ENCODE measurements at places on chromosomes 2 and 18.
A peak's percentile ranks its signal among the peaks of the same experiment; 100 is the strongest.

GRCh38 chr2:155830351-155830750 is 502.2 kb downstream of the NR4A2 start:
- no peak for DNase-seq

- DNase-seq, result no peak
Measured at GRCh38 chr2:182619276-182619675, 96.8 kb upstream of the DNAJC10 start.

GRCh38 chr2:203997980-203998809 is 61.6 kb downstream of the ICOS start:
- no peak for DNase-seq

DNA sequence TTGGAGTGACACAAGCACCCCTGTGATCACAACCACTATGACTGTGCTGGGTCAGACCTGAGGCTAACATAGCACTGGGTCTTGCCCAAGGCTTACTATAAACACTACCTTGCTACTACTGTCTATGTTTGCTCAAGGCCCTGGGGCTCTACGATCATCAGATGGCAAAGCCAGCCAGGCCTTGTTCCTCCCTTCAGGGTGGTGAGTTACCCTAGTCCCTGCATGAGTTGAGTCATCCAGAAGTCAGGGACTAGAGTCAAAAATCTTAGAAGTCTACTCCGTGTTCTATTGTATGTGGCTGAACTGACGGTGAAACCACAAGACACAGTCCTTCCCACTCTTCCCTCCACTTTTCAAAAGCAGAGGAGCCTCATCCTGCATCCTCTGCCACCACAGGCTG is 551.2 kb upstream of the FSIP2 start:
- no peak for DNase-seq

DNA sequence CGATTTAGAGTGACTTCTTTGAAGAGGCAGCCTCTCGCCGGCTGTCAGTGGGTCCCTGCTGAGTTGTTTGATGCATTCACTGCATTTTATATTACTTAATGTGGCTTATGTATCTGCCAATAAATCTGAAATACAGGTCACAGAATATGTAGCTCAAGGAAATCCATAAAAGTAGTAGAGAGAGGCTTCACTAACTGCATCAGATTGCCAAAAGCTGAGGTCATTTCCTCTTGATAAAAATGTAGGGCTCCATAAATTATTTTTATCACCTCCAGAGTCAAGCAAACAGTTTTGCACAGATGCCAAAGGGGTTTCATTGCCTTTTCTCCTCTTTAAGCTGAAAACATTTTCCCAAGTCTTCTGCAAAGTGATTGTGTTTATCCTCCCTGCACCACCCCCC is 36.5 kb upstream of the CCDC93 start:
- no peak for DNase-seq

GRCh38 chr2:83757329-83757728 is 701.8 kb downstream of the SUCLG1 start:
- no peak for DNase-seq

GRCh38 chr2:65802298-65802942 is 370.0 kb upstream of the SPRED2 start:
- DNase-seq, result no peak

- DNase-seq, result no peak
Measured at GRCh38 chr2:63364866-63365265, 223.4 kb downstream of the WDPCP start.

DNA sequence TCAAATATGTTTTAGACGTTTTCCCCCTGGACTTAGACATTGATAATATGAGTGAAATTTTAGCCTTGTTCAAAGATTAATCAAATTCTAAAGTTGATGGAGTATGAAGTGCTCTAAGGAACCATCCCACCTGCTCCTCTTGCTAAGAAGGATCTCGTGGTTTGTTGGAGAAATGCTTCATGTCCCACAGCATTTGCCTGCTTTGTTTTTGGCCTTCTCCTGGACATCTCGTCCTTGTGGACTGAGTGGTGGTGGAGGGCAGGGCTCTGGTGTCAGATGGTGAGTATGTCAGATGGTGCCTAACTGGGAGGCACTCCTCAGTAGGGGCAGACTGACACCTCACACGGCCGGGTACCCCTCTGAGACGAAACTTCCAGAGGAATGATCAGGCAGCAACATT is 39.7 kb upstream of the KCNE4 start:
- DNase-seq, result no peak

DNA sequence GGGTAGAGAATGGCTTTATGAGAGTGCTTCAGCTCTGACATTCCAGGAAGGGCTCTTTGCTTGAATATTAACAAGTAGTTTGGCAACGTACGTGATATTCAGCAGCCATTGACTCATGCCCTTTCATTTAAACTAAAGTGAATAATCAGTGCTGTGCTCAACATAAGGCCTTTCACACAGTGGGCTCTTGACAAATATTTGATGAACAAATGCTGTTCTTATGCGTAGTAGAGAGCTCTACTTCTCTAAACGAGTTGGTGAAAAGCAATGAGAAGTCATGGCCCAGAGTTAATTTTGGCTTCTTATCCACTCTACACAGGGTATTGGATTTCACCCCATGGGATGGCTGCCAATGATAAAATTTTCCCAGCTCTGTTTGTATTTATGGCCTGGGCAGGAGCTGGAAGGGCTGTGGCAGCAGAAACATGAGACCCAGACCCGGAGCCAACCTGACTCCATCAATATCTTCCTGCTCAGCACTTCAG is 338.9 kb downstream of the CCDC85A start:
- peak; percentile 16 for DNase-seq

DNA sequence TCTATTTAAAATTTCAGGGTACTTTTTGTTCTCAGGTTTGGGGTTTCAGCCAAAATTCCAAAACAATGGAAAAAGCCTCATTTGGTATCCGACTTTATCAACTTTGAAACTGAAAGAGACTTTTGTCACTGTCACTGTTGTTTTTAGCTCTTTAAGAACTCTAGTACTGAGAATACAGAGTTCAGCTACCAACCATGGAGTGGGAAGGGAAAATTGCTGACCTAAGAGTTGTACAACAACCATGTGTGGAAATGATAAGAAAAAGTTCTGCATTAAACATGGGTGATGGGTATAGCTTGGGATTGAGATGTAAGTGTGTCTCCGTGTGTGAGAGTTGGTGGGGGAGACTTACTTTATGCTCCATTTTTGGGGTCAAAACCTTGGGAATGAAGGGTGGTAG is 206.6 kb upstream of the LRATD1 start:
- no peak for DNase-seq

- no peak for DNase-seq
Measured at GRCh38 chr2:65548064-65548463, 115.7 kb upstream of the SPRED2 start.

DNA sequence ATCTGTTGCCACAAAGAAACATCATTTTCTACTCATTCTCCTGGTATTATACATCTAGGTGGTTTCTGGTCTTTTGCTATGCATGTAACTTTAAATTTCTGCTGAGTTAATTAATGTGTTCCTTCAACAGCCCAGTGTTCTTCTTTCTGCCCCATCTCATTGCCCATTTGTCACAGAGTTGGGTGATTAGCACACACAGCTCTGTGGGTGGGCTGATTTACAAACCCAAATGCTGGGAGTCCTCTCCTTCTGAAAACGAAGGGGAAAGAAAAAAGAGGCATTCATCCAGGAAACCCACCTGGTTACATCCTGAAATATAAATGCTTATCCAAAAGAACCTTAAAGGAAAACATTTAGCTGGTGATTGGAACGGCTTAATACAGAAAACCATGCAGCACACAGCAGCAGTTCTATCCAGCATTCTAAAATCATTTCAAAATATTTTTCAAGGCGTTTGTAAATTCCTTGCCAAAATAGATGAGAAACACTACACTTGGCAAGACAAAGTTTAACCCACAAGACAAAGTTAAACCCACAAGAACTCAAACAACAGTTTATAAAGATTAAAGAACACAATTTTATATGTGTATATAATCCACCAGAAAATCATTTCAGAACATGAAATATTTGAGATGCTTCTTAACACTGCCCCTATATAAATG is 177.9 kb downstream of the ANTXR1 start:
- no peak for DNase-seq

- DNase-seq, result no peak
Measured at GRCh38 chr2:219784178-219784577, 156.7 kb downstream of the SLC4A3 start.

DNA sequence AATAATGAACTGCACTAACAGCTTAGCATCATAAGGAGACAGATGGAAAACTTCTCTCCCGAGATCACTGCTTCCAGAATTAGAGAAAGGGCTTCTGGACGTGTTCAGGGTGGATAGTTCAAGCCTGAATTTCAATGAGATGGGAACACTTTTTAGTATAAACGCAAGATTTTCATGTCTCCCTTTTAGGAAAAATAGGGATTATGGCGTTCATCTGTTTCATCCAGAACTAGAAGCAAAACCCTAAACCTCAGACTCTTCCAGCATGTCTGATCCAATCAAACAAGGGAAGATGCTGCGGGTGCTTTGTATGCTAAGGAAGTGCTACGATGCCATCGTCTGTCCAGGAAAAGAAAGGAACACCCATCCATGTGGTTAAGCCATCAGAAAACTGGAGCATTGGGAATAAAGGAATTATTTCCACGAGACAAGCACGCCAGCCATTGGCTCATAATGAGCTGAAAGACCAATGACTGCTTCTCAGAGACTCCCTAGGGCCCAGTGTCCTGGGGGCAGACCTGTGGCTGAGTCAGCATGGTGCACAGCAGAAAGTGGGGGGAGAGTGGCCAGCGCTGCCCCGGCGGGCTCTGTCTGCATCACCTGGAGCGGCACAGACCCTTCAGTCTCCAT is 65.9 kb upstream of the AFF3 start:
- DNase-seq, result no peak

DNA sequence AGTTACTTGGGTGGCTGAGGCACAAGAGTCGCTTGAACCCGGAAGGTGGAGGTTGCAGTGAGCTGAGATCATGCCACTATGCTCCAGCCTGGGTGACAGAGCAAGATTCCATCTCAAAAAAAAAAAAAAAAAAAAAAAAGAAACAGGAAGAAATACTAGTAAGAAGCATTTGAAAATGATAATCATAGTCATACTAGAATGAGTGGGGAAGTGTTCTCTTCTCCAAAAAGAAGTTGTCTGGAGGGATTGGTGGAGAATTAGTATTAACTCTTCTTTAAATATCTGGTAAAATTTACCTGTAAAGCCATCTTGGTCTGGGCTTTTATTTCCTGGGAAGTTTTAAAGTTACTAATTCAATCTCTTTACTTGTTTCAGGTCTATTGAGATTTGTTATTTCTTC is 131.8 kb downstream of the FAM210A start:
- no peak for DNase-seq

- no peak for DNase-seq
Measured at GRCh38 chr18:24400587-24400986, 3.0 kb upstream of the OSBPL1A start.

DNA sequence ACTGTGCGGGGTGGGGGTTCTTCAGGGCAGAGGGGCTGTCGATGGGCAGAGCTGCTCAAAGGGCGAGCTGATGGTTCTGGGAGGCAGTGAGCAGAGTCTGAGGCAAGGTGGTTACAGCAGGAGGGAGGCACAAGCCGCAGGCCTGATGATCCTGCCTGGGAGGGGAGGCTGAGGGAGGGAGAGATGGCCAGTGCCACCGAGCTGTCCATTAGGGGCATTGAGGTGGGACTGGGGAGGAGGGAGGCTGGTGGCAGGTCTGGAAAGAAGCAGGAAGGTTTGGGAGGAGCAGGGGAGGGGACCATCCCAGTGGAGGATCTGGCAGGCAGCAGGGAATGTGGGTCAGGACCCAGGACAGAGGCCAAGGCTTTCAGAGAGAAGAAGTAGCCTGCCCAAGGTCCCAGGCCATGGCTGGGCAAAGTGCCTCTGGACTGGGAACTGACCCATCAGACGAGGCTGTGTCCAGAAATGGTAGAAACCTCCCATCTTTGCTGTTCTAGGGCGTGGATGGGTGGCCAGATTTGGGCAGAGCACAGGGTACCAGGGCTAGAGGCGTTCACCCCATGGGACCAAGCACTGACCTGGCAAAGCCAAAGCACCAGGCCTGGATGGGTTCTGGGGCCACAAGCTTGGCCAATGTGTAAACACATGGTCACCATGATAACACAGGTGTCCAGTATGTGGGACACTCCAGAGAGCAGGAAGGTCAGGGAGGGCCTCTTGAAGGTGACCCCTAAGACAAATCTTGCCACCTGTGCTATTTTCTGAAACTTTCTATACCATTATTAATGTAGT is 55.5 kb downstream of the INHBB start:
- no peak for DNase-seq

DNA sequence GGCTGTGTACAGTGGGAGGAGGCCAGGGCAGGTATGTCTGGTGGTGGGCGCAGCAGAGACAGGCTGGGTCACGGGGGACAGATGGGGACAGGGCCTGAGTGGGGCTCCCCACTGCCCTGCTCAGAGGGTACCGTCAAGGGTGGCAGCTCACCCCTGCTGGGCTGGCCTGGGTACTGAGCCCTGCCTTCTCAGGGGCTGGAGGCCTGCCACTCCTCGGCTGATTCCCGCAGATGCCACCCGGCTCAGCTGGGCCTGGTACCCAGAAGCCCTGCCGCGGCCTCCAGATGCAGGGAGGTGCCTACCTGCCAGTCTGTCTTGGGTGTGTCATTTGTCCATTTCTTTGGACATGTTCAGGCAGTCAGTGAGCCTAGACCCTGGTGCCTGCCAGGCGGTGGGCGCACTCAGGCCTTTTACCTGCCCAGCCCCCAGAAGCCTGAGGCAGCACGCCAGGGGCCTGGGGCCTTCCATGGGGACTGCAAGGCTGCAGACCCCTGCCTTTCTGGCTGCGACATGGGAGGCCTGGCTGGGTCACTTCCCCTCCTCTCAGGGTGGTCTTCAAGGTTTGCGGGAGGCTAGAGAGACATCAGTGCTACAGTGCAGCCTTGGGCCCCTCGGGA is 3.3 kb downstream of the SNORC start:
- DNase-seq, result no peak

- DNase-seq, result no peak
Measured at GRCh38 chr2:158610059-158610458, 153.3 kb downstream of the PKP4 start.

- DNase-seq, result no peak
Measured at GRCh38 chr18:41265047-41265446, 690.0 kb upstream of the PIK3C3 start.

GRCh38 chr18:37378336-37379010 is 187.1 kb downstream of the CELF4 start:
- DNase-seq, result no peak

GRCh38 chr2:137210039-137210438 is 444.7 kb downstream of the THSD7B start:
- DNase-seq, result no peak
